ENCODE measurements at places on chromosomes 7 and 10.
A peak's percentile ranks its signal among the peaks of the same experiment; 100 is the strongest.

- DNase-seq = no peak
Observed at GRCh38 chr10:96917628-96918027, 85.5 kb downstream of the LCOR start.

DNA sequence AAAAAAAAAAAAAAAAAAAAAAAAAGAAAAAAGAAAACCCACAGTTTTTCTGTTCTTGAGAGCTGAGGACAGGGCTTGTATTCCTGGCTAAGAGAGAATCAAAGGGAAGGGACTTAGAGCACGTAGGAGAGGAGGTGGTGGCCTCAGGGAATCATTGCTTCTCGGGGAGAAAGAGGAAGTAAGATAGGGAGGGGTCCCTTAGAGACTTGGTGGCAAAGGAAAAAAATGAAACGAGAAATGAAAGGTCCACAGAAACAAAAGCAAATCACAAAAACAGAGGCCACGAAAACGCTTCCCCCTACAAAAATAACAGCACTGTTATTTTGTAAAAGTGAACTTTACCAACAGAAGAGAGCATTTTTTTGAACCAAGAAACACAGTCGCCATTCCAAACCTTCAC, 323.1 kb upstream of the GALNT17 start:
- peak; percentile 48 for DNase-seq

DNA sequence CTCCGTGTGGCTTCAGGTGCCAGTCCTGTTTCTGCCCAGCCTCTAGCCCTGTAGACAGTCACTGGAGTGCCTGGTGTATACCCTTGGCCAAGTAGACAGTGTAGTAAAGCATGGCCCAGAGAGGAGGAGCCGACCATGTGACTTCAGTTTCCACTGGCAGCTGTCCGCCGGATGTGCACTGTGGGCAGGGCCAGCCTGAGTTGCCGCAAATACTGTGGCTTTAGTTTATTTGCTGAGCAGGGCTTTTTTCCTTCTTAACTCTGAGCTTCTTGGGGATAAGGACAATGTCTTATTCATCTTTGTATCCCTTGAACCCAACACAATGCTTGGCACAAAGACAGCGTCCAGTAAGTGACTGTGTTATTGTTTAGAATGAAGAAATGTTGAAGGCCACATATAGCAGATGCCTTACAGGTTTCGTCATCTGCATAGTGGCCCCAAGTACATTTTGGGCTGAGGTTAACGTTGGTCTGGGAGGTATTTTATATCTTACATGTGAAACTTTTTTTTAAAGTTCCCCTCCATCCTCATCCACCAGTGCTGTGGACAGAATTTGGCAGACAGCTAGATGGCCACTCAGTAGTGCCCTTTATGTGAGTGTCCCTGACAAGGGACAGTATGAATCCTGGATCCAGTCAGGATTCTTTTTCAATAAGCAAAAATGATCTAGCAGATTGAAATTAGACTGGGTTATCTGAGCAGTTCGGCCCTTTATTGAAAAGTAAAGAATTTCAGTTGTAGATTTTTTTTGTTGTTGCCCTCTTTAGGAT, 40.6 kb downstream of the CYP17A1 start:
- peak; percentile 68 for DNase-seq

DNA sequence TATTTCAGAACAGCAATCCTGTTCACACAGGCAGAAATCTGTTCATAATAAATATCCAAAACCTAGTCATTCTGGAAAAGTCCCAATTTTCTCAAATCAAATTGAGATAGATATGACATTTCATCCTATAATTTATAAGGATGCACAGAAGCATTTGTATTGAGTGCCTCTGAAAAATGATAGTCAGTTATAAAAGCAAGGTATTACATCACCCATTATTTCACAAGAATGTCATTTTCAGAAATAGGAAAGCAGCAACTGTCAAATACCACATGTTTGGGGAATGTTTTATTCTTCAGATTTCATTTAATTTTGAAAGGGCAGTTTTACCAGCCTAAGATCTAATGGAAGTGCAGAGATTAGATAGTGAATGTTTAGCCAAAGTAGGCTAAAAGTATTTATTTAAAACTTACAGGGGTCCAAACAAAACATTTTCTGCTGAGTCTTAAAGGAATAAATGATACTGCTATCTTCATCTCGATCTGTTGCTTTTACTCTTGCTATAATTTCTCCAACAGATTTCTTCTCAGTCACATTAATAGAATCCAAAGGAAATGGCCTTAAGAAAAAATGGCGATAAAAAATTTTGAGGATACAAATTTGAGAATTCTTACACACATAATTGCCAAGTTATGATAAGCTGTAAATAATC, 185.8 kb downstream of the HGF start:
- DNase-seq = no peak

- DNase-seq = no peak
Observed at GRCh38 chr7:90723233-90723632, 127.1 kb downstream of the CDK14 start.

GRCh38 chr10:97047788-97048187, 138.0 kb downstream of the SLIT1 start:
- DNase-seq = no peak

DNA sequence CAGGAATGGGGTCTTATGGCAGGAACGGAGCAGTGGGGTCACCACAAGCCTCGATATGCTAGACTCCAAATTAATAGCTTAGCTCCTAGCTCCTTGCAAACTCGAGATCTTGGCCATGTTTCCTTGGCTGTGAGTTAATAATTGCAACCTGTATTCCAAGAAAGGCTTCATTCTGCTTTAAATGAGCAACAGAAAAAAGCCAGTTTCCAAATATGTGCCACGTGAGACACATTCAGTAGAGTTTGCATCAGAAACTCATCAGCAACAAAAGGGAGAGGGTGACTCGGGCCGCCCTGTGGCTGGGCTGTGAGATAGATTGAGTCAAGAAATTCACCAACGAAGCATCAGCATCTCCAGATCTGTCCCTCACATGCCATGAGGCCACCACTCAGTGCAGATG, 112.0 kb downstream of the NPTX2 start:
- no peak for DNase-seq

DNA sequence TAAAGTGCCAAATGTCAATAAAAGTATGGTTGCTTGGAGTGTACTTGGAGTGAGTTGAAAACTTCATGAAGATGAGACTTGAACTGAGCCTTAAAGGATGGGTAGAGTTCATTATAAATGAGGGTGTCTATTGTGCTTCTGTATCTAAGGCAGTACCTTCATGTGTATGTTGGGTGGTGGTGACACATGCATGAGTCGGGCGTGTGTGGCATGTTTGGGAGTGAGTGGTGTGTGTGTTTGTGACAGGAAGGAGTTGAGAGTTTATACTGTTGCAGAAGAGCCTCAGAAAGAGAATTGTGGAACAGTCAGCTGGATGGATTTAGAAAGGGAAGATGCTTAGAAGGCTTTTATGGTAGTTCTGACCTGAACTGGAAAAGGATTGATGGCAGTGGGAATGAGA, 6.0 kb upstream of the ZRANB1 start:
- no peak for DNase-seq

DNA sequence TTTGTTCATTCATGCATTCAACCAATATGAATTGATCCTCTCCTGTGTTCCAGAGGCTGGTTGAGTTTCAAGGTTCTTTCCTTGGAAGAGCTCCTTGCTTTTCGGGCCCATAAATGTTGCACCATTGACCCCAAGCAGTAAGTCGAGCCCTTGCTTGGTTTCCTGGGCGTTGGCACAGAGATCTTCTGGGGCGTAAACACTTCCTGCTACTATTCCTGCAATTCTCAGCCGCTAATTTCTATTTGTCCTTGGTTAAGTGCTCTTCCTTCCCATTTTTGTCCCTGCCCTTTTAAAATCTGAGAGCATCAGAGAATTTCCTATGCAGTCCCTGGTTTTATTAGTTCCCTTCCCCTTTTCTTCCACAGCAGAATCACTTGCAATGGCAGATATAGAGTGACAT, 44.1 kb upstream of the ADRB1 start:
- DNase-seq = no peak

DNA sequence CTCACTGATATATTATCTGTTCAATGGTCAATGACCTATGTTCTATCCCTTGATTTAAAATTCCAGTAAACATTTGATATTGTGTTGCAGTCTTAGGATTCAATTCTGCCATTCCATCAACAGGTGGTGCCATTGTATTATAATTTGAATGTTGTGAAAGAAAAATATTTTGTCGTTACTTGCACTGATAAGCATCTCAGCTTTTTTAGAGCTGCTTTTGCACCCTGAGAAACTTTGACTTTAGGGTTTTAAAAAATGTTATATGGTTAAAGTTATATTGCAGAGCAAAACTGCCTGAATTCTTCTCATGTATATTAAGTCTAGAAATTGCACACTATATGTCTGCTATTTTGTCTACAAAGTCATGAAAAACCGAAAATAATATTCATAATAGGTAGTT, 18.8 kb upstream of the MINDY3 start:
- peak; percentile 53 for DNase-seq

GRCh38 chr10:100173035-100173434, 12.8 kb downstream of the ERLIN1 start:
- no peak for DNase-seq

DNA sequence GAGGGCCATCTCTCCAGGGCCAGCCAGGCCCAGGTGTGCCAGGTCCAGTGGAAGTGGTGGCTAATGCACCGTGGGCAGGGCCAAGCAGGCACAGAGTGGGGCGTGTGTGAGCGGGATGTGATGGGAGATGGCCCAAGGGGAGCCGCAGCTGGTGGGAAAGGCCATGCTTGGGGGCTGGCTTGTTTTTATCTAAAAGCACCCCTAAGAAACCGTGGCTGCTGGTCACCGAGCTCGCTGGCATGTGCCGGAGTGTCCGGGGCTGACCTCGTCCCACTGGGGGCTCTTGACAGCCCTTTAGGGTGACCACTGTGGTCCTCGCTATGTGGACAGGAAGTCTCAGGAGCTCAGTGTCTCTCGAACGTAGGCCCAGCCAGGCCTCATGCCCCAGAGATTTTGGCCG, 582.4 kb upstream of the FOXK1 start:
- no peak for DNase-seq

GRCh38 chr10:113441220-113441619, 111.6 kb upstream of the HABP2 start:
- DNase-seq = no peak

GRCh38 chr7:112161253-112162141, 44.7 kb downstream of the DOCK4 start:
- DNase-seq = no peak

- DNase-seq = no peak
Observed at GRCh38 chr10:97685395-97685958, 1.6 kb downstream of the AVPI1 start.

DNA sequence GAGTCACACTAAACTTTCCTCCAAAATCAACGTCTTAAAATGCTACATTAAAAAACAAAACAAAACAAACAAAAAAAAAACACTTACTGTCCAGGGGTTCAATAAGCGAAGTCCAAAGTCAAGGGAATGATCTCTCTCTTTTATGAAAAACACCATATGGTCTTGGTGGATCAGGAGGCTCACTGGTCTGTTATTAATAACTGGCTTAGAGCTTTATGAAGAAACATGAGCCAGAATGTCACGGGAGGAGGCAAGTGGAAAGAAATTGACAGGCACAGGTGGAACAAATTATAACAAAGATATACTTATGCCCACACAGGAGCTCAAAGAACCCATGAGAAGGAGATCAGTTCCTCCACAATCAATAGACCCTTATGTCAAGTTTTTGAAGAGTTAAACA, at the start of gene MRLN:
TSS of gene MRLN (minus strand) at position 189 of the 400 bp plus-strand sequence.
- no peak for DNase-seq

DNA sequence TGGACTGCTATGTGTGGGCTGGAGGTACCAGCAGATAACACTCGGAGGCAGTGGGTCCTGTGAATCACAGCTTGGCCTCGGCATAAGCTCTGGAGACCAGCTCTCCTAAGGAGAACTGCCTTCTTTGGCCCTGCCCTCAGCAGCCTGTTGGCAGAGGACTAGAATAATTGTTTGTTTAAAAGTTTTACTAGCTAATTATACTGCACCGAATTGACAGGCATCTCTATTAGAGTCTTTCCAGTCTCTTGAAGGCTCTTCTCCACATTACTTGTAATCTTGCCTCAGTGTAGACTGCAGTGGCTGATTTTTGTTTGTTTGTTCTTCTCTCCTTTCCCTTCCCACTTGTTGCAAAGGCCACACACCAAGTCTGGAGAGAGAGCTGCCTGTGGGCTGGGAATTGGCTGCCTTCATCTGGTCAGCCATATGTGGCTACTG, 183.2 kb downstream of the AUTS2 start:
- DNase-seq = no peak

GRCh38 chr10:112672706-112673105, 225.7 kb downstream of the VTI1A start:
- no peak for DNase-seq

- DNase-seq = peak; percentile 54
Observed at GRCh38 chr10:109957092-109957797, 33.9 kb upstream of the XPNPEP1 start.

- no peak for DNase-seq
Observed at GRCh38 chr7:78141522-78142281, 343.1 kb downstream of the PHTF2 start.

DNA sequence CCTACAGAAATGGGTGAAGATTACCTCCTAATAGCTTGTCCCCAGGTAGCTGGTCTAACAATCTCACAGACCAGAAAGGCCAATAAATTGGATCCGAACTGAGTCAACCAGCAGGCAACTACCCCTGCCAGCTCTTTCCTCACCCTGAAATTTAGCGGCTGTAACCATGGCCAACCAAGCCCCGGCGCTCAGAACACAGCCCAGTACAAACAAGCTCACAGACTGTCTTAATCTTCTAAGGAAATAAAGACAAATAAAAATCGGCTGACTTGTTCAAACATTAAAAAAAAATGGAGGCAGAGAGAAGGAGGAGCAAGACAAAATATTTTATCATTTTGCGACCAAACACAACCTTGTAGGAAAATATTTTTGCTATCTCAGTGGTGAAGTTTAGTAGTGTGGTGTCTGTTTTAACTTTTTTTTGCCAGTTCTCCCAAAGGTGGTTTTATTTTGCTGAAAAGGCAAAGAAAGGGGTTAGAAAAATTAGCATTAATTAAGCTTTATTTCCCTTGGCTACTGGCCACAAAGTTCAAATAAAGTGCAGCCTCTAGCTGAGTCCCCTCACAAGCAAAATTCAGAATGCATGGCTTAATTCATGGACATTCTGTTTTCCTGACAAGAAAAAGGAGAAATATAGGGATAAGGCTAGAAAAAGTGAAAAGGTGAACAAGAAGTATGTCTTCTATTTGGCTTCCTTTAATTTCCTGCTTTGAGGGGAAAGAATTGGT, 313.0 kb upstream of the NPVF start:
- no peak for DNase-seq

- no peak for DNase-seq
Observed at GRCh38 chr7:29033584-29033983, 75.5 kb upstream of the TRIL start.

Measured in GM13976 (cell line).